Memory B cell (primary cell): ENCODE measurements at places on chromosomes 2 and 18.

GRCh38 chr2:38178556-38179419 is 102.8 kb upstream of the CYP1B1 start:
- no peak for DNase-seq

- DNase-seq = no peak
Measured at GRCh38 chr2:216517447-216518225, 19.0 kb downstream of the RPL37A start.

DNA sequence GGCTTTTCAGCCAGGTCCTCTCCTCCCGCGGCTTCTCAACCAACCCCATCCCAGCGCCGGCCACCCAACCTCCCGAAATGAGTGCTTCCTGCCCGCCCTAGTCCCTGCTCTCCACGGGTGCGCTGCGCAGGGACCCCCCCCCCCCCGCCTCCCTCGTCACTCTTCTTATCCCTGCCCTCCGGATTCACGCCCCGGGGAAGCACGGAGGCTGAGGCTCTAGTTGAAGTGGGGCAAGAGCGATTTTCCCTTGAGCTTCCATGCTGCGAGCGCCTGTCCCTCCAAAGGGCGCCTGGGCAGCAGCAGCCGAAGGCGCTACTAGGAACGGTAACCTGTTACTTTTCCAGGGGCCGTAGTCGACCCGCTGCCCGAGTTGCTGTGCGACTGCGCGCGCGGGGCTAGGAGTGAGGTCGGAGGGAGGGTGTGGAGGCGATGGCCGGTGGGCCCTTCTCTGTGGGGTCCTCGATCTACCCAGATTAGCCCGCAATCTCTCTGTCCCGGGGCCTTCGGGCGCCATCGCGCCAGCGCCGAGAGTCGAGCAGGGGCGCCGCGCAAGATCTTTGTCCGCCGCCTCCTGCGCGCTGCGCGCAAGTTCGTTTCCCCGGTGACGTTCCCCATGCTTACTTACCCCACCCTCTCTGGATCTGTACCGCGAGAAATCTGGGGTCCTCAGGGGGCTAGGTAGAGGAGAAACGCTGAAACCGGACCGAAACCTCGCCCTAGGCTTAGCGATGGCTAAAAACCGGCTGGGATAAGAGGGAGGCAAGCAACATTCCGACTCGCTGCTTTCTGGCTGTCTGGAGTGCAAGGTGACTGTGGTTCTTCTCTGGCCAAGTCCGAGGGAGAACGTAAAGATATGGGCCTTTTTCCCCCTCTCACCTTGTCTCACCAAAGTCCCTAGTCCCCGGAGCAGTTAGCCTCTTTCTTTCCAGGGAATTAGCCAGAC is 677 bp downstream of the GAD1 start:
- no peak for DNase-seq

GRCh38 chr2:110101280-110101844 is 14.3 kb downstream of the MALL start:
- DNase-seq = no peak

DNA sequence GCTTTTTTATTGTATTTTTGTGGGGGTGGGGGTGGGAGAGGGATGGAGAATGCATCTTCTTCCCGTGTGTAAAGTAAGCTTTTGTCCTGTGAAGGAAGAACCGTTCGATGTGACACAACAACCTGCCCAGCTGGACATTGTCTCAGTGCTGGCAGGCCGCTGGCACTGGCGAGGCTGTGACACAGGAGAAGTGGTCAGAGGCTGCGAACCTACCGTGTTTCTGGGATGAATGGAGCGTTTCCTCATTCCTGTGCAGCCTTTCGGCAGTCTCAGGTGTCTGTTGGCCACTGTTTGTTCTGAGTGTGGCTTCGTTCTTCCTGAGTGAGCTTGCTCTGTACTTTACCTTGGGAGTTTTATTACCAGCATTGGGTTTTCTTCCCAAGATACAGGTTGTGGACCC is 8.0 kb downstream of the RAMP1 start:
- DNase-seq = no peak

DNA sequence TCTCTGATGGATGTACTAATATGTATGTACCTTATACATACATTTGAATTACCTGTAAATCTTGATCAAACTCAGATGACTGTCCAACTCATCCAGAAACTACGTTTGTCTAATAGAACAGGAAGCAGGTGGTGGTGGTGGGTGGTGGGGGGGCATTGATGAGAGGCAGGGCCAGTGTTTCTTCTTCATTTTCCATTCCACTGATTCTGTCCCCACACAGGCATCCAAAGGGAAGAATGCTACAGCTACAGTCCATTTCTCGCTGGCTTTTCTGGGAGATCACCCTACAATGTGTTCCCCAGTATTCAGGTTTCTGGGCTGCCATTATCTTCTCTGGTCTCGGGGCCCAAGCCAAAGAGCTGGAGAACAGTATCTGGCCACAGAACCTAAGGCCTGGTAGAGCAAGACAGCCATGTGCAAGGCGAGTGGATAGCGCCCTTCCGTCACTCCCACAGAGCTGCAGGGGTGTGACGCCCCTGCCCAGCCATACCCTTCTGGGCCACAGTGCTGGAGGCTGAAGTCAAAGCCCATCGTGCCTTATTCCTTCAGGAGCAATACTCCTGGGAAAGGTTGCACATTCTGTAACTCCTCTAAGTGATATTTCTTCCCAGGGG is 54.5 kb downstream of the BCL11A start:
- DNase-seq = no peak

DNA sequence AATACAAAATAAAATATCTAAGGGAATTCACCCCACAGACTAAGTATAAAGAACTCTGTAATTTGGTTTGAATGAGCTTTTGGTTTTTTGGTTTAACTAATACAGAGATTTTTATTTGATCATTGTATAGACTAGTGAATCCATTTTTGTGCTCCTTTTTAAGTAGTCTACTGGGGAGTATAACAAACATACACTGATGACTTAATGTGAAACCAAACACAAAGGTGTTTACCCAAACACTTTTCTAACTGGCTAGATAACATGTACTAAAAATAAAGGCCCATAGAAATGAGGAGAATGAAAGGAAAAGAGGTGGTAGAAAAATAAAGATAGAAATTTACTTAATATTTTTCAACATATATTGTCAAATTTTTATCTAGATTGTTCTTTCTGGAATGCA is 146.0 kb downstream of the NRXN1 start:
- DNase-seq = no peak

- DNase-seq = no peak
Measured at GRCh38 chr2:73870084-73870483, 22.7 kb upstream of the ACTG2 start.

DNA sequence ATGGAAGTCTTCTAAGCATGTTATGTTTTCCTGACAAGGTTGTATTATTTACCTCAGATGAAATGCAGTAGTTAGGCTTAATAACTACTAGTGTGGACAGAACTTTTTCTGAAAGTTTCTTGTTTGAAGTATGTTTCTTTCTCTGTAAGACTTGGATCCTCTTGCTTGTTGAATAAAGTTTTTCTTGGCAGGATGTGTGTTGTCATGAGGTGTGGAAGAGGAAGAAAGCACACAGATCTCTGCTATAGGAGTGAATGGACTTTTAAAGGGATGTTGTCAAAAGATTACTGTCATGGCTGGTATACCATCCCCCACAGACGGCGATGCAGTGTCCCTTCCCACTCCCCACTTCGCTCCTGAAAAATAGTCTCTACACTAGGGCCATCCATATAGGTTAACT is 2.6 kb downstream of the CAB39 start:
- no peak for DNase-seq

- no peak for DNase-seq
Measured at GRCh38 chr2:239539083-239539775, 138.4 kb upstream of the HDAC4 start.

- no peak for DNase-seq
Measured at GRCh38 chr2:200603972-200604371, 18.2 kb downstream of the AOX1 start.

- DNase-seq = no peak
Measured at GRCh38 chr2:28755421-28755820, 3.8 kb downstream of the PPP1CB start.

GRCh38 chr2:85415980-85416650 is 2.4 kb upstream of the SH2D6 start:
- DNase-seq = no peak

DNA sequence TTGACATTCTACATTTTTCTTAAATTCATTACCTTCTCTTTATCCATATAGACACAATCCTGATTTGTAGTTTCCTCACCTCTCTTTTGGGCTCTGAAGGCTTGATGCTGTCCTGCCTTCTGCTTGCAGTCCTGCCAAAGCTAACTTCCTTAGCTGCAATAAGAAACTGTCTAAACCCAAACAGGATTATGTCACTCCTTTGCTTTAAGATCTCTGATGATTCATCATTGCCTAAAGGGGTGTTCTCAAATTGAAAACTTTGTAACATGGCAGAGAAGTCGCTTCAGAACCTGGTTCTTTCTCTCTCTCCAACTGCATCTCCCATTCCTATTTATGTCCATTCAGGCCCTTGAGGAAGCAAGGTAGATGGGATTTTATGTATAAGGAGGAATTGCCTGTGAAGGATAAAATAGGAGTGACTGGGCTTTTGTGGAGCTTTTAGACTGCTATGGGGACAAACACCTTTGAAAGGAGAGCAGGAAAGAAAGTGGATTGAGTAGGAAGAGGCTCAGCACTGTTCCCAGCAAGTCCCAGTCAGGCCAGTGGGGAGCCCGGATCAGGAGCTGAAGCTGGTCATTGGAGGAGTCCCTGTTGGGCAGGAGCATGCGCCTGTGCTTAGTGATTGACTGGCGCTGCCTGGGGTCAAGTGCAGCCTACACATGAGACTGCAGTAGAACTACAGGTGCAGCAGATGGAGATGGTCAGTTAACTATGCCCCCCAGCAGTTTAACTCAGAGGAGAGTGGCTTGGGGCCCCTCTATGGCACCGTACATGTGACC is 390.6 kb downstream of the CTNNA2 start:
- no peak for DNase-seq

DNA sequence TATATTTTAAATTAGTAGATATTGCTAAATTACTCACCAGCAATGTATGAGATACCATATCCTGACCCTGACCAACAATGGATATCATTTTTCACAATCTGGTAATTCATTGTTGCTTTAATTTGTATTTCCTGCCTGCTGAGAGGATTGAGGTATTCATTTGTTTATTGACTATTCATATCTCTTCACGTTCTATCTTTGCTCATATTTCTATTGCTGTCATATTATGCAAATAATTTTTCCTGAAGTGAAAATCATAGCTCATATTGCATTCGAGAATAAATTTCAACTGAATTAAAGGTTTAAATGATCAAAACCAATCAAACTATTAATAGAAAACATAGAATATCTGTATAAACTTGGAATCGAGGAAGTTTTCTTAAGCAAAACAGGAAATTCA is 31.0 kb downstream of the INO80D start:
- no peak for DNase-seq

GRCh38 chr2:102193074-102193473 is 6.3 kb downstream of the IL1RL2 start:
- no peak for DNase-seq
